Skin of body (tissue), 3 donors: ENCODE measurements at places on chromosomes 5 and 9. TPM values are rescaled to one million over a fixed set of nuclear protein-coding genes. Genes with fewer than 3 reads are reported as not detected.
A peak's percentile ranks its signal among the peaks of the same experiment; 100 is the strongest.

DNA sequence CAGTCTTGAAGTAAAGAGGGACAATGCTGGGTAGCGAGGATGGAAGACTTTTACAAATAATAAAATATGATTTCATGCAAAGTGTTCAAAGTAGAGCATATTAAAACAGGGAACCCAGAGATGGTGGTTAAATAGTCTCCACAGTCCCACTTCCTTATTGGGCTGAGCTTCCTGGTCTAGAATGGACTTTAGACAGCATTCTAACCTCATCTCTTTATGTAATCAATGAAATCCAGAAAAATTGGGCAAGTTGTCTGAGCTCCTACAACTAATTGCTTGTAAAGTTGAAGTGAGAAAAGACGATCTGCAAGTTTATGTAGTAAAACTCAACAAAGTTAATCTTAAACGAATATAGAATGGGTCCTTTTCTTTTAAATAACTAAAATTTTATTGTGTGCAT lies 328.9 kb downstream of the PJA2 start:
- no peak for DNase-seq

DNA sequence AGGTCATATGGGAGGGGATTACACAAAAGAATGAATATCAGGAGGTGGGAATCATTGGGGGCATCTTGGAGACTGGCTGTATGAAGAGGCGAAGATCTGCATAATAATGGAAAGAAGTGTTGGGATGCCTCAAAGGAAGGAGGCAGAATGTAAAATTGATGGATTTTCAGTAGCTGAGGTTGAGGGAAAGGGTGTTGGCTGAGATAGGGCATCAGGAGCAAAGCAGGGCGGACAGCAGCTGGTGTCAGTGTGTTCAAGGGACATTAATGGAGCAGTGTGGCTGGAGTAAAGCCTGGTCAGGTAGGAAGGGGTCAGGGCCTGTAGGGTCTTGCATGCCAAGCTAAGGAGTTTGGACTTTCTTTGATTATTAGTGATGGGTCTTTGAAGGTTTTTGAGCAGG lies 65.2 kb upstream of the TNFAIP8 start:
- DNase-seq: no peak

GRCh38 chr5:158724521-158725188 lies 375.1 kb downstream of the EBF1 start:
- DNase-seq: no peak

- DNase-seq: no peak
Observed at GRCh38 chr5:73748510-73749400, 122.8 kb downstream of the ARHGEF28 start.

- no peak for DNase-seq
Observed at GRCh38 chr5:81402192-81402930, 8.4 kb upstream of the ACOT12 start.

- no peak for DNase-seq
Observed at GRCh38 chr5:98727686-98728085, 45.8 kb upstream of the RGMB start.

DNA sequence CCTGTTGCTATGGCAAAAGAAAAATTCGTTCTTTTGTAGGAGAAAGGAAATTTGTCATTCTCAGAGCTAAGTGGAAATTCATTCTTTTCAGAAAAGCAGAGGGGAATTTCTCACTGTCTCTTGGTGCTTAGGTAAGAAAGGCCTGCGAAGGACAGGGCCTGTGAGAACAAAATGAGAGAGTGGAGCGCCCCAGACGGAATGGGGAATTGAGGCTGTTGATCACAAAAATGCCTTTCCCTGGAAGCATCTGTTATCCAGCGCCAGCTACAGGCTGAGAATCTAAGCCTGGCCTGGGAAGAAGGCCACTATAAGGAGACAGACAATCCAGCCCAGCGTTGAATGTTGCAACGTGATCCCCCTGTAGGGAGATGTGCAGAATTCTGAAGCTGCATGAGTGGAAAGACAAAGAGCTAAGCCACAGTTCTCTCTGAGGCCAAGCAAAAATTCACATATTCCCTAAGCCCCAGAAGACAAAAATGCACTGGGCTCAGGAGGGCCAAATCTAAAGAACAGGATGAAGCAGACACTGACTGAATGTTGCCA lies 44.8 kb upstream of the CLK4 start:
- peak; percentile 16 for DNase-seq

GRCh38 chr5:41856644-41857491 lies 13.4 kb downstream of the OXCT1 start:
- DNase-seq: peak; percentile 75

Gene QRFP
- total RNA-seq: not detected

- peak; percentile 70 for DNase-seq
Observed at GRCh38 chr5:45696206-45696836, at the start of gene HCN1. TSS of gene HCN1 (minus strand) at chr5:45696380.
